ENCODE measurements at places on chromosomes 6 and 20.

- DNase-seq: no peak
Observed at GRCh38 chr20:50017160-50017559, 34.4 kb downstream of the SNAI1 start.

GRCh38 chr6:157638779-157639178, 184.3 kb upstream of the SNX9 start:
- DNase-seq: no peak

DNA sequence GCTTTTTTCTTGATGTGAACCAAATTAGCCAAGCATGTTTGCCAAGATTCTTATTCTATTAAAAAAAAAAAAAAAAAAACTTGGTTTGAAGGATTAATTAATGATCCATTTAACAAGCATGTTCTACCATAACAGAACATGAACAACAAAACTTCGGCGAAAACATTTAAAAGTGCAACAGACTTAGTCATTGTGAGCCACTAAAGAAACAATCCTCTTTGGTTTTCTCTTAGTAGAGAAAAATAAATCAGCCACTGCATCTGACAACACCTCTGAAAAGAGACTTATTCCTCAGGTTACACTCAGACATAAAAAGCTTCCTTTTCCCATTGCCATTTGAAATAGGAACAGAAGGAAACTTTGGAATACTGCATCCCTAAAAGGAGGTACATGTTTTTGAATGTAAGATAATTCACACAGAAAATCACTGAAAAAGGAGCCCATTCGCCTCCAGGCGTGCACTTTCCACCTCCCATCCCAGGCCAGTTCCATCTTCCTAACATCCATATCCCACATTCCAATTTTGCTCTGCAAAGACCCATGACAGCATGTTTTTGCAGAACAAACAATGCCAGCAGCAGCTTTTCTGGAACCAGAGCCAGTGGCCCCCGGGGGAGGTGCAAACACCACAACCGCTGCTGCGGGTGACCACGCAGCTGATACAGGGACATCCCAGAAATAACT, 79.5 kb downstream of the ZMYND8 start:
- no peak for DNase-seq

DNA sequence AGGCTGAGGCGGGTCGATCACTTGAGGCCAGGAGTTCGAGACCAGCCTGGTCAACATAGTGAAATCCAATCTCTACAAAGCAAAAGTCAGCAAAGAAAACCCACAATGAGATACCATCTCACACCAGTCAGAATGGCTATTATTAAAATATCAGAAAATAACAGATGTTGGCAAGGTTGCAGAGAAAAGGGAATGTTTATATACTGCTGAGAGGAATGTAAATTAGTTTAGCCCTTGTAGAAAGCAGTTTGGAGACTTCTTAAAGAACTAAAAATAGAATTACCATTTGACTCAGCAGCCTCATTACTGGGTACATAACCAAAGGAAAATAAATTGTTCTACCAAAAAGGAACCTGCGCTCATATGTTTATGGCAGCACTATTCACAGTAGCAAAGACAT, 16.7 kb upstream of the GCM1 start:
- DNase-seq: no peak

DNA sequence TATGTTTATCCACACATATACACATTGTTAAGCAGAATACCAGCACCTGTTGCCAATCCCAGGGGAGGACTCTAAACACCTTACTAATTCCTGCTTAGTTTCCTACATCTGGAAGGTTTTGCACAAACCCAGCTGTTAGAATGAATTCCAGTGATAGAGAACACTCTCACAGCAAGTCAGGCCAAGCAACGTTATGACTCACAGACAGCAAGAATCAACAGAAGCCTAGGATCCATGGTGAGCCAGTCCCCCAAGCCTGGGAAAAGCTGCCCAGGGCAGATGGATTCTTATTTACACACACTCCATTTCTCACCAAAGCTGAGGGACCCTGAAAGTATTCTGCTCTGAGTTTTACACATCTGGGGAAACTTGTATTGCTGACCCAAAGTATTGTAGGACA, 291.7 kb downstream of the SLC35F1 start:
- DNase-seq: no peak

GRCh38 chr20:50980071-50980681, 21.6 kb downstream of the MOCS3 start:
- DNase-seq: no peak

- DNase-seq: no peak
Observed at GRCh38 chr6:752438-752837, 59.5 kb upstream of the EXOC2 start.

DNA sequence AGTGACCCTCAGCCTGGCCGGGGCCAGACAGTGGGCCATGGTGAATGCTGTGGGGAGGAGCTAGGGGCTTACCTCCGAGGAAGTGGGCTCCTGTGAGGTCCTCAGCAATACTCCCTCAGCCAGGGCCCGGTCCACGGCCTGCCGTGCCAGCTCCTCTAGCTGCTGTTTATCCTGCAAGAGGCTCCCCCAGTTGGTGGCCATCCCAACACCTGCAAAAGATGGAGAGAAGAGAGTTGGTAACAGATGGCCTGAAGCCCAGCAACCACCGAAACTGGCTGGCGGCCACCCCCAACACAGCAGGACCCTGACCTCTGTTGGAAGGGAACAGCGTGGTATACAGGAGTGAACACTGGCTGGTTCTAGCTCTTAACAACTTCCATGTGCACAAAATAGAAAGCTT, 4.0 kb downstream of the GSS start:
- DNase-seq: no peak

- no peak for DNase-seq
Observed at GRCh38 chr20:5298811-5299210, 17.9 kb downstream of the PROKR2 start.

DNA sequence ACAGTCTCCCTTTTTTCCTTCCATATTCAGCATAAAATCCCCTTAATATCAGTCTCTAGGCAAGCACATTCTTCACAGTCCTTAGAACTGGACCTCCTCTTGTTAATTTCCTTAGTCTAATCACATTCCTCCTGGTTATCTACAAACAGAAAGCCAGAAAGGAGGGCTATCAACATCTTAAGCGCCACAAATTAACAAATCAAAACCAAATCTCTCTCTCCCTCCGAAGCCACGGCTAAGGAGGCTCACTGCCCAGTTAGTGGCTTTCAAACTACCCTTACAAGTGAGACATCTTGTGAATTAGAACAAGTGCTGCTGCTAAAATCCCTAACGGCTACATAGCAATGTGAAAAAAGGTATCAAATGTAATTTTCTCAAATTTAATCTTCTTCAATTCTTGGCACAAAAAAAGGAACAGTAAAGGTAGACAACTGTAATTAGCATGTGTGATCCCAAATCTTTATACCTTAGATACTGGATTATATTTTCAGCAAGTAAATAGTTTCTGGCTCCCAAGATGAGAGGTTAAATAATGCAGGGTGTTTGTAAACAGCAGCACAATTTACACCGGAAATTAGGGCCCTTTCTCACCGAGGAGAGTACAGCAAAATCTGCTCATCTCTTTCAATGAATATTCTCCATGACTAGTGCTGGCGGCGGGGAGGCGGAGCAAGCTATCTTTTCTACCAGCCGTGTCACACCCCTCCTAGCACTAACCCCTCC, 1.4 kb upstream of the TRIM39 start:
- peak; percentile 58 for DNase-seq

- DNase-seq: no peak
Observed at GRCh38 chr6:55594442-55594841, 15.4 kb upstream of the HMGCLL1 start.

DNA sequence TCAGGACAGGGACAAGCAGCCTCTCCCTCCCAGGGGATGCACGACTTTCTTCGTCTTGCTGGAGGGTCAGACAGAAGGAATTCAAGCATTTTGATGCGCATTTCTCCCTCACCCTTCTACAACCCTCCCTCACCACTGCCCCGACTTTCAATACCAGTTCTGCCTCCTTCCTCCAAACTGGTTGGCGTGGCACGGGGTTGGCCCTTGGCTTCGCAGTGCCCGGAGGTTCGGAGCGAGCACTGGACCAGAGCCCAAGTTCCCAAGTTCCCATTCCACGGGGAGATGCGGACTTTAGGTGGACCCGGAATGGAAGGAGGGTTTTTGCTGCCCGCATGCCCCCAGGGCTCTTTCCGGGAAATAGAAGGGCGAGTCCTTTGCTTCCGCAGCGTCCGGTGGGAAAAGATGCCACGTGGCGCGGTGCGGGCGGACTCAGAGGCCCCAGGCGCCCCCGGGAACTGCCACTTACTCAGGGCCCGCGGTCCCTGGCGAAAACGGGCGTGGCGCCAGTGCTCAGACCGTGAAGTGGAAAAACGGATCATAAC, 8.0 kb upstream of the LAMP5 start:
- DNase-seq: no peak

- no peak for DNase-seq
Observed at GRCh38 chr6:77880501-77880900, 227.7 kb downstream of the MEI4 start.

DNA sequence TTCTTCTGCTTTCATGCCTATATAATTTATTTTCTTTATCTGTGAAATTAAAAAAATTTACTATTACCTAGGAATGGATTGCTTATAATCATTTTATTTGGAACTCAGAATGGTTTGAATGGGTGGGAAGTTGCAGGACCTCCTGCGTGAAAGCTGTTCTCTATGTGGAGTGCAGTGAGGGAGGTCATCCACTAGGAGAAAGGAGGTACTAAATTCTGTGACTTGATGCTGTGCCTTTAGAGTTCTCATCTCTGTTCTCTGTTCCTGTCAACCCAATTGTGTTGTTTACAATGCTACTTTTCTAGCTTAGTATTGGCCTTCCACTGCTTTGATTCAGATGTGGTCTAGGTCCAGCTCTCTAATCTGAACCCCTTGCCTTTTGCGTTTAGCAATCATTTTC, 65.0 kb upstream of the HIVEP1 start:
- no peak for DNase-seq

- DNase-seq: no peak
Observed at GRCh38 chr20:37567671-37568588, 40.3 kb upstream of the BLCAP start.

DNA sequence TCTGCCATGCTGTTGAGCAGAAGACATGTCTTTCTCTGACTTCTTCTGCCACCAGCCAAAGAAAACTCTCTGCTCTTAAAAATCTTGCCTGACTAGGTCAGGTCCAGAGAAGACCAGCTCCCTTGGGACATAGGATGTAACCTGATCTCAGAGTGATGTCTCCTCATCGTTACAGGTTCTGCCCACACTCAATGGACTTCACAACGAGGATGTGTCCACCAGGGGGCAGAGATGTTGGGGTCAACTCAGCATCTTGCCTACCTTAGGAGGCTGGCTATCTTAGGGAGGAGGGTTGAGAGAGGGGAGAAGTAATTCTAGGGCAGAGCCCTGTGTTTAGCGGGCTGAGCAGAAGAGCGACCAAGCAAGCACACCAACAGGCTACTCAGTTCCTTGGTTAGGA, 207.6 kb upstream of the CDH4 start:
- no peak for DNase-seq

GRCh38 chr20:4896119-4896702, 105.1 kb downstream of the SLC23A2 start:
- DNase-seq: no peak

GRCh38 chr20:37518606-37519507, 2.2 kb upstream of the NNAT start:
- DNase-seq: no peak

DNA sequence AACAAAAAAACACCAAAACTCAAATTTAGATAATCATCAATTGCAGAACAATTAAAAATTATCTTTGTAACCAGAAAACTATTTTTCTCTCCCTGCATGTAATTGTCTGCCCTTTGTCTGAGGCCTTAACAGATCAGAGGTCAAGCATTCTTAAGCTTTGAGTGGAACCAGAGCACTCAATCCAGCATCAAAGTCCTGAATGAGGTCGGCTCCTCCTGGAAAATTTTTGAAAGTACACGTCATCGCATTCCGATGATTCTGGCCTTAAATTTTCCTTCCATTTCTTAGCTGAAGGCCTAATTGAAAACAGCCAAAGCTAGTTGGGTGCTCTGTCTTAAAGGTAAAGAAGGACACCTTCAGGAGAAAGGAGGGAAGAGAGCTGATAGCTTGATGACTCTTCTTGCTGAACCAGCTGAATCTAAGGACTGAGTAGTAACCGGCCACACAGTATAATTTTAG, 510.2 kb upstream of the SULF2 start:
- DNase-seq: no peak

- DNase-seq: no peak
Observed at GRCh38 chr6:36636687-36637418, 41.7 kb upstream of the CDKN1A start.

GRCh38 chr20:6868861-6869260, 101.4 kb downstream of the BMP2 start:
- no peak for DNase-seq

DNA sequence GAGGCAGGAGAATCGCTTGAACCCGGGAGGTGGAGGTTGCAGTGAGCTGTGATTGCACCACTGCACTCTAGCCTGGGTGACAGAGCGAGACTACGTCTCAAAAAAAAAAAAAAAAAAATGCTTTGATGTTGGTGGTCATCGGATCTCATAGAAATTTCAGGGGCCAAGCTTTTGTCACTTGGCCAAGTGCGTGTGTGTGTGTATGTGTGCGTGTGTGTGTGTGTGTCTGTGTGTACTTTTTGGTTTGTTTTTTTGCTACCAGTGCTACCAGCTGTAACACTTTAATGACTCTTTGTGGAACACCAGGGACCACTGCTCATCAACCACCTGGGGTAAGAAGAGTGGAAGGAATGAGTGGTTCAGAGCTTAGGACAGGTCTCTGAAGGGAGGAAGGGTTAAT, 49.7 kb downstream of the TRAF3IP2 start:
- no peak for DNase-seq

- no peak for DNase-seq
Observed at GRCh38 chr6:169803271-169803811, 51.9 kb downstream of the ERMARD start.

GRCh38 chr20:63536241-63536977, 767 bp downstream of the PTK6 start:
- no peak for DNase-seq

- DNase-seq: no peak
Observed at GRCh38 chr6:118875672-118876071, 18.3 kb upstream of the ASF1A start.

GRCh38 chr20:5474646-5475550, 158.1 kb upstream of the PROKR2 start:
- DNase-seq: no peak

- no peak for DNase-seq
Observed at GRCh38 chr6:73774311-73774774, 78.3 kb downstream of the CD109 start.

DNA sequence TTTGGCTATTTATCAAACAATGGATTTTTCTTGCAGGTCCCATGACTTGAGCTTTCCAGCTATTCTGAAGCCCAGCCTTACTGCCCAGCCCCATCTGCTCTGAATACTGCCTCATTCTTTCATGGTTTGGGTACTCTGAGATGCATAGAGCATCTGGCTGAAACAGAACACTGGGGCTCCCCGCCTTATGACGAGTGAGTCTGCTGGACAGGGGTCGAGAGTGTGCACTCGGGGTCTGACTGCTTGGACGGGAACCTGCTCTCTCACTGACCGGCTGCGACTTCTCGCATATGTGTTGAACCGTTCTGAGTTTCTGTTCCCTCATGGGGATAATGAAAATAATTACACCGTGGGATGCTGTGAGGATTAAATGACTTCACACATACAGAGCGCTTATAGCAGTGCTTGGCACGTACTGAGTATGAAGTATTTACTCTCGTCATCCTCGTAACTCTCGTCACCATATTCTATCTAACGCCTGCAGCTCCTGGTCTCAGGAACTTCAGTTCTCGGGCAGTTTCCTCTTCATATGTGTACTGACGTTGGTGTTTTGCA, 59.5 kb upstream of the MPC1 start:
- DNase-seq: no peak
